ENCODE measurements at places on chromosomes 7 and 10.

- DNase-seq: no peak
Measured at GRCh38 chr7:150949564-150949963, 28.6 kb downstream of the KCNH2 start.

- DNase-seq: no peak
Measured at GRCh38 chr10:70162151-70162891, 8.0 kb downstream of the SAR1A start.

DNA sequence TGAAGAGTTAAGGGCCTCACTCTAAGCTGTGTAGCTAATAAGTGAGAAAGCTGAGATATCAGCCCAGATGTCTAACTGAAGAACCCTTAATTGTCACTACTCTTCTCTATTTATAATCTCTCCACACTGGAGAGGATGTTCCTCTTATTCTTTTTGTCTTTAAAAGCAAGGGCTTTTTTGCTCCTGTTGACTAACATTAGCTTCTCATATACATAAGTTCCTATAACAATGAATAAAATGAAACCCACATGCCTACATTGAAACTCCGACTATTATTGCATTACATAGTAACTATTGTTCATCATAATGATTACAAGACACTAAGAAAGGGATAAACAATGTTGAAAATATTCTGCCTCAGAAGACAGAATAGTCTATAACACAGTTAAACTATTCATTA, 67.1 kb downstream of the GNAT3 start:
- DNase-seq: no peak

DNA sequence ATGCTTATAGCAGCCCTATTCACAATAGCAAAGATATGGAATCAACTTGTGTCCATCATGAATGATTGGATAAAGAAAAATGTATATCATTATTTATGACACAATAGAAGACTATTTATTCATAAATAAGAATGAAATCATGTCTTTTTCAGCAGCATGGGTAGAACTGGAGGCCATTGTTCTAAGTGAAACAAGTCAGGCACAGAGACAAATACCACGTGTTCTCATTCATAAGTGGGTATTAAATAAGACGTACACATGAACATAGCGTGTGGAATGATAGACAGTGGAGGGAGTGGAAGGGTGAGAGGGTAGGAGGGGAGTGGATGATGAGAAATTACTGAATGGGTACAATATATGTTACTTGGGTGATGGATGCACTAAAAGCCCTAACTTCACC, 762.4 kb downstream of the REEP3 start:
- DNase-seq: no peak

- DNase-seq: no peak
Measured at GRCh38 chr7:35588647-35589046, 106.3 kb downstream of the HERPUD2 start.

DNA sequence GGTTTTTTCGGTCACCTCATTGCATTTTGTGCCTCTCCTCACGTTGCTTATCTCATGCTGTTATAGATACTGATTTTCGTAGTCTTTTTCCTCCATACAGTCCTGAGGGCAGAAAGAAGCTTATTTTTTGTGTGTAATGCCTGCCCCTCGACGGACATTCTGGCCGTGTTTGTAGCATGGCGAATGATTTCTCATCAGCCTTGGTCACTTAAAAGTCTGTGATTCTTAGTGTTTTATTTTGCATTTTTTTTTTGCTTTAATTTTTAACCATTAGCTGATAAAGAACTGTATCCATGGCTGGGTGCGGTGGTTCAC, 469 bp upstream of the NOC3L start:
- no peak for DNase-seq

- DNase-seq: no peak
Measured at GRCh38 chr7:32224276-32224675, 154.1 kb upstream of the PDE1C start.

- DNase-seq: no peak
Measured at GRCh38 chr7:109893231-109893630, 1197.7 kb upstream of the LRRN3 start.

DNA sequence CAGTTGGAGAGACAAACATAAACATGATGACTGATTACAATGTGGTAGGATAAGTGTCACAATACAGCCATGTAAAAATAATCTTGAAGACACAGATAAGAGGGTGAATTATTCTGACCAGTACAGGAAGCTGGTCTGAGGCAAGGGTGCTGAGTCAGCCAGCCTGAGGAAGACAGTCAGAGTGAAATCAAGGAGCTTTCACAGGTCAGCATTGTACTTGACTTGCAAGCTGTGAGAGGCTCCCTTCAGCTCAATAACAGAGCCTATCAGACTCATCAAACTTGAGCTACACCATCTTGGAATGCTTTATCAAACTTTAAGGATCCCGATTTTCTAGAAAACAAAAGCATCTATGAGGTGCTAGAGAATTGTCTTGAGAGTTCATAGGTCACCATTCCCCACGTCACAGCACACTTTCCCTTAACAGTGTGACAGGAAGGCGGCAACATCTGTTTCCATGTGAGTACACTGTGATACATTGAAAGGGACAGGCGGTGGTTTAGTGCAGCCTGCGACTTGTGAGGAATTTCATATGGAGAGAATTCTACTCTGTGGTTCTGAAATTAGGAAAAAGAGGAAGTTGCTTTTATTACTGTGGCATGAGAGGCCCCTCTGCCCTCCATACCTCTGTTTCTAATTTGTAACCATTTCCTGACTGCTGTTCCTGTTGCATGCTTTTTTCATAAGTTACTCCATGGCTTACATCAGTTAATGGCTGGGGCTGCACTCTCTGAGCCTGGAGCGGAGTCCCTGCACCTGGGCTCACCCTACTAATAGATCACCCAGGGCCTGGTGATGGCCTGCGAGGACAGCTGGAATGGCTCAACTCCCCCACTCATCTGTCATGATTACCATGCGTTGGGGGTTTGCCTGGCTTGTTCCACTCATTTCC, 417.1 kb downstream of the SUGCT start:
- no peak for DNase-seq

All from T-helper 22 cell (primary cell).